SK-N-SH treated with all-trans-retinoic acid at 6 μM for 48 hours (cell line): ENCODE measurements at places on chromosomes 4 and X.

DNA sequence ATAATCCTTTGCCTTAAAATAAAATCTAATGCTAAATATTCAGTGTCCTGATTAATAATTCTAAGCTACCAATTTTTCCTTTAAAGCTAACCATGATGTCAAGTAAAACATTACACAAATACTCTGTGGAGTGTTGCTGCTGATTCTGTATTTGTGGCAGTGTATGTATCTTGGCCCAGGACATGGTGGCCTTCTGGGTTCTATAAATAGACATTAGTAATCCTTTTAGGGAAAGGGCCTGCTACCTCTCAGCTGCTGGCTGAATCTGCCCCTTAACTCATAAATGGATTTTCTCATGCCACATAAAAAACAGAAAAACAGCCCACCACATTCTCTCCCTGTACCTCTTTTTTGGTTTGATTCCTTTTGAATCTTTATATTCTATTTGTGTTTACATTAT lies 1.2 kb upstream of the XK start:
- ATAC-seq = no peak

- ATAC-seq = peak; percentile 92
Observed at GRCh38 chrX:275967-276580, 5.1 kb upstream of the PLCXD1 start.

DNA sequence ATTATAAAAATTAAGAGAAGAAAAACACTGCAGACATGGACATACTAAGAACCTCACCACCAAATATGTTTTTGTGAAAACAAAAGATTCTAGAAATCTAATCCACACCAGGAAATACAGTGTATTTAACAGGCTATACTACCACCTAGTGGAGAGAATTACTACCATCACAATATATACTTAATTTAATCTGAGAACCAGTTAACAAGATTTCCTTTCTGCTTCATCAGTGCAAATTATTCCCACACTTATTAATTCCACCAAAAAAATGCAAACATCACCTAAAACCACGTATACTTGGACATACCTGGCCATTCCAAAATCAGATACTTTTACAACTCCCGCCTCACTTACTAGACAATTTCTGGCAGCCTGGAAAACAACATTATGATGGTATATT lies 7.0 kb upstream of the TXK start:
- peak; percentile 89 for ATAC-seq

- ATAC-seq = no peak
Observed at GRCh38 chr4:180799798-180800197, 1443.4 kb upstream of the TENM3 start.

GRCh38 chrX:102517326-102517725 lies 787 bp upstream of the TMSB15A start:
- ATAC-seq = peak; percentile 50; the same call in 2 of the 3 replicates

- peak; percentile 92 for ATAC-seq
Observed at GRCh38 chrX:12814420-12814819, 23.2 kb downstream of the PRPS2 start.

DNA sequence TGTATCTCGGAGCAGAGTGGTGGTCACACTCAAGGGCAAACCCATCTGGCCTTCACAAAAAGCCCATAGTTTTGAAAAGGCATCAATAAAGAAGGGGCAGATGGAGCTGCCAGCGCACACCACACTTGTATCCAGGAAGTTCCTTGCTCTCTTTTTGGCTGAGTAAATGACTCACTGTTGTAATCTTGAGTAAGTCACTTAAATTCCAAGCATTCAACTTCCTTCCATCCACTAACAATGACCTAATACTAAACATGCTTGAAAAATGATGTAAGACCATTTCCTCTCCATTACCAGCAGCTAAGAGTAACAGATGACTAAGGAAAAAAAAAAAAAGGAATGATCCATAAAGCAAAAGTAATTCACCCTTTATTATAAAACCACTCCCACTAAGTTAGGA lies 32.4 kb upstream of the MYOZ2 start:
- peak; percentile 92 for ATAC-seq

GRCh38 chr4:8070736-8071718 lies 87.6 kb downstream of the ABLIM2 start:
- ATAC-seq = no peak

GRCh38 chrX:77298296-77298695 lies 148.9 kb upstream of the FGF16 start:
- no peak for ATAC-seq

DNA sequence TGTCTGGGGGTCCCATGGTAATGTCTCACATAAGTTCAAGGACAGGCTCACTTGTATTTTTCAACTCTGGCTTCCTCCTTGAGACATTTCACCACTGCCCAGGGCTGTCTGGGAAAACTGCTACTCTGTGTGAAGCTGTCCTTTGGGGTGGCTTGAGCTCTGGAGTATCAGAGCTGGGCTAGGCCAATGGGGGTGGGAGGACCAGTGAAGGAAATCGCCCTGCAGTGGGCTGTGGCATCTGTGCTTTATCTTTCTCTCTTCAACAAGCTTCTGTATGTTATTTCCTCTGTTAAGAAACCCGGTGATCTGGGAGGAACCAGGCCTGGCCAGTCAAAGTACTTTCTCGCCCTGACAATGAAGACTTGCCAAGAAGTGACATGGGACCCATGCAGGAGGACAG lies 87.4 kb downstream of the SMIM20 start:
- ATAC-seq = no peak

- ATAC-seq = no peak; the same call in 2 of the 3 replicates
Observed at GRCh38 chrX:68676335-68676734, 28.9 kb downstream of the STARD8 start.

DNA sequence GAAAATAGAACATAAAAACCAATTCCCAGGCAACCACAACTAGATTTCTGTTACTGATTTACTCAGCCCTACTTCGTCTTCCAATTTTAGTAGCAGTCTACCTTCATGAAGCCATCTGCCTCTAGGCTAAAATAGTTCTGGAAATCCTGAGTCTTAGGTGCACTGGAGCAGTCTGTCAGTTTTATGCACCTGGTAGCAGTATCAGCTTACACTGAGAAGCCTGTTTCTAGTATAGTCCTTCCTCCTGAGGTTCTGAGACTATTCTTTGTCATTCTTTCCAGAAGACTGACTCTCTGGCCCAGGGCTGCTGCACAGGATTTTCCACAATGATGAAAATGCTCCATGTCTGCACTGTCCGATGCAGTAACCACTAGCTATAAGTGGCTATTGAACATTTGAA lies 16.9 kb upstream of the HPRT1 start:
- no peak for ATAC-seq

DNA sequence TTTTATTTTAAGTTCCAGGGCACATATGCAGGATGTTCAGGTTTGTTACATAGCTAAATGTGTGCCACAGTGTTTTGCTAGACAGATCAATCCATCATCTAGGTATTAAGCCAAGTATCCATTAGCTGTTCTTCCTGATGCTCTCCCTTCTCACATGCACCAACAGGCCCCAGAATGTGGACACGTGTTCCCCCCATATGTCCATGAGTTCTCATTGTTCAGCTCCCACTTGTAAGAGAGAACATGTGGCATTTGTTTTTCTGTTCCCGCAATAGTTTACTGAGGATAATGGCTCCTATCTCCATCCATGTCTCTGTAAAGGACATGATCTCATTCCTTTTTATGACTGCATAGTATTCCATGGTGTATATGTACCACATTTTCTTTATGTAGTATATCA lies 374.8 kb upstream of the FAT1 start:
- ATAC-seq = no peak

- no peak for ATAC-seq
Observed at GRCh38 chr4:85556283-85556682, 81.3 kb downstream of the ARHGAP24 start.

- peak; percentile 63 for ATAC-seq
Observed at GRCh38 chrX:119686087-119686691, 6.8 kb downstream of the SEPTIN6 start.

DNA sequence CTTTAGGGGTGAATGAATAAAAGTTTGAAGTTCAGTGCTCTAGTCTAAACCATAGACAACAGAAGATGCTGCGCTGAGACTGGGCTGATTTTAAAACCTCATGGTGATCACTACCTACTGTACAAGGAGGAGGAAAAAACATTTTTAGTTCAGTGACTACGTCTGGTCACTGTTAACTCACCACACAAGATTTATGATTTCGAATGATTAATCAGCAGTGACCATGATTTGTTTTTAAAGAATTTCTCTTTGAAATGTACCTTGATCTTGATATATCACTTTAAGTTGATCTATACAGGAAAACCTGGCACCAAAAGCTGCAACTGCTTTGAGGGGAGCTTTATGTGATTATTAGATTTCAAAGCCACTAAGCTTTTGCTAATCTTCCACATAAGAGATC lies 286.3 kb downstream of the PDGFC start:
- peak; percentile 74 for ATAC-seq

DNA sequence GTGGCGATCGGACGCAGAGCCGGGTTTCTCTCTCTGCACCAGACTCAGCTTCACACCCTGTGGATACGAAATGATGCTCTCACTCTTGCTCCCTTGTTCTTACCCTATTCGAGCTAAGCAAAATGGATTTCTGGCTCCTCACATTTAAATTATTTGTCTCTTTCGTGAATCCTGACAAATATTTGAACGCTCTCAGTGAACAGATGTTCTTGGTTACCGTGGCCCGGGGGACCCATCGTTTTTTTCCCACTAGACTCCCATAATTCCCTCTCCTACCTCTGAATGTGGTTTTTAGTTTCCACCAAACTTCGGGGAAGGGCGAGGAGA lies 630 bp downstream of the SMARCA5 start:
- ATAC-seq = no peak; the same call in 2 of the 3 replicates

- no peak for ATAC-seq
Observed at GRCh38 chr4:121701263-121701662, 4.5 kb upstream of the ANXA5 start.

GRCh38 chrX:107721318-107721717 lies 54.3 kb downstream of the TSC22D3 start:
- no peak for ATAC-seq

DNA sequence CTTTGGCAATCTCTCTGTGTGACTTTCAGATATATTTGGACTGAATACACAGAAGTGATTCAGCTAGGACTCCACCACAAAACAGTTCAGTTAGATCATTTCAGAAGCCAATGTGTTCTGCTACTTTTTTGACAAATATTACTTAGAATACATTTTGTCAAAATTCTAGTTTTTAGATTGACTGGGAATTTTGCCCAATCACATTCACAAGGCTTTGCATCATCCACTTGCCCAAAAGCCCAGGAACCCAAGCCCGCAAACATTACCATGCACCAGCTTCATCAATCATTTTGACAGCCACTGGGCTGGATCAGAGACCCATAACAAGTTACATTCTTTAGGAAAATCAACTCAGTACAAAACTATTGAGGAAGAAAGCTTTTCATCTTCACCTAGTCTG lies 256.6 kb upstream of the NDST3 start:
- peak; percentile 78 for ATAC-seq

DNA sequence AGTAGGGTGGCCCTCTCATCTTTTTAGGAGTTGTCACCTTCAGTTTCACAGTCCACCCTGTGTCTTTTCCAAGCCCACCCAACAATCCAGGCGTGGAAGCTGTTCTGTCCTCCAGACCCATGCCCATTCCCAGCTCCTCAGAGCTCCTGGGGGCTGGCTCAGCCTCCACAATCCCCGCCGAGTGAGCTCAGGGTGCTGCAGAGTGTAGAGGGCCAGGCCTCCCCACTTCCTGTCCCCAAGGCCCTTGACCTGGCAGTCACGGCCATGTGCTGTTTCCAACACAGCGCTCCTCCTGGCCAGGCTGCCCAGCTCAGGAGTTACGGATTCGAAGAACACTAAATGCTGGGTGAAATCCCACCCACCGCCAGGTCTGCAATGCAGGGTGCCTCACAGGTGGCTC lies 31.8 kb downstream of the PDHA1 start:
- no peak for ATAC-seq

DNA sequence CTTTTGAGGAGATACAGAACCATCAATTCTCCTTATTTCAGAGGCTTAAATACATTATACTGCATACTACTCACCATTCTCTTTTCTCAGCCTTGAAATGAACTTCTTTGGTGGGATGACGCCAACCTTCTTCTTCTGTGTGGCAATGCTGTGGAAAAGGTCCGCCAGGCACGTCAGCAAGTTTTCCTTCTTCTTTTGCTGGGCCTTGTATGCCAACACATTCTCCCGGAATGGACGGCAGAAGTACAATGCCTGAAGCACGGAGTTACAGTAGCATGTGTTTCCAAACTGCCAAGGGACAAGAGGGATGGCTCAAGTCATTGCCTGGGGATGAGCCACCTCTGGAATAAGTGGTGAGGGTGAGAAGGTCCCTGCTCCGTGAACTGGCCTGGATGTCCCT lies 31.2 kb downstream of the USP46 start:
- no peak for ATAC-seq

DNA sequence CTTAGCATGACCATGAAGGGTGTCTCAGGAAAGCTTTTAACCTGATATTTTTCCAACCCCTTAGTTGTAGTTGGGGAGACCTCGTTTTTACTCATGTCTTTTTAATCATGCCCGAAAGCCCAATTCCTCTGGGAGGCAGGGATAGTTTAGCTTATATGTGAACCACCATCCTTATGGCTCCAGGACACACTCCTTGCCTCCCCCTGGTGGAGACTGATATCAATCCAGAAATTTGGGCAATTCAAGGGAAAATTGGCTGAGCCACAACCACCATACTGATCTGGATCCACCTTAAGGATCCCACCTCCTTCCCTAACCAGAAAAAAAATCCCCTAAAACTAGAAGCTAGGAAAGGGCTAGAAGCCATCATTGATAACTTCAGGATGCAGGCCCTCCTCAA lies 13.4 kb upstream of the COL25A1 start:
- ATAC-seq = no peak

GRCh38 chr4:134326866-134327265 lies 125.3 kb upstream of the PABPC4L start:
- ATAC-seq = no peak

- no peak for ATAC-seq
Observed at GRCh38 chr4:3372264-3372932, 69.4 kb upstream of the HGFAC start.

- ATAC-seq = no peak
Observed at GRCh38 chr4:11393551-11393950, 35.1 kb downstream of the HS3ST1 start.

DNA sequence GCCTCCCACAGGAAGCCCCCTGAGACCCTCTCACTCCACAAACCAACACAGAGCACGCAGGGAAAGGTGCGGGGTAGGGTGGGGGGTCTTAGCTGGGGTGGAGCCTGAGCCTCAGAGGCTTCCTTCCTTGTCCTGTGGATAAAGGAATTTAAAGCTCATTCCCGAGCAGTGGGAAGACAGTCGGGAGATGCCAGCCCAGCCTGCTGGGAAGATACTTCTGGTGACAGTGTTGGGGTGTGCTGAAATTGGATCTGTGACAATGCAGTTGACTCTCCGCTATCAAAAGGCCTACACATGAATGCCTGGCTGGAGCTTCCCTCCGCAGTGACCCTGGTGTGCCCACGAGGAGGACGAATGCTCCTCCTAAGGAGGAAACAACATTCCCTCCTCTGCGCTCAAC lies 45.5 kb downstream of the JAKMIP1 start:
- no peak for ATAC-seq
